ENCODE measurements at places on chromosomes 2 and 18. TPM values are rescaled to one million over a fixed set of nuclear protein-coding genes. Genes with fewer than 3 reads are reported as not detected.

DNA sequence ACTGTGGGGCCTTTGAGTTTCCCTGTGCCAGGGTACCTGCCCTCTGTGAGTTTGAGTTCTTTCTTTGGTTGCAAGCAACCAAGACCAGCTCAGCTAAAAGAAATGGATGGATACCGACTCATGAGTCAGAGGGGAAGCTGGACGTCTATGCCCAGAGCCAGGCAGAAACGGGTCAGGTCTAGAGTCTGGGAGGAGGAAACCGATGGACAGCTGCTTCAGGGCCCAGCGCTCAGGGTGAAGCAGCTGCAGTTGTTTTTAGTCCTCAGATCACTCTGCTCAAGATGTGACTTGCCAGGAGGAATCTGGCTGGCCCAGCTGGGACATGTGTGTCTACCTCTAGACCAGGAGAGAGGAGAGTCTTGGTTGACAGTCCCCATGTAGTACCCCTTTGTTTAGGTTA, 10.1 kb upstream of the TYMS start:
- no peak for DNase-seq

DNA sequence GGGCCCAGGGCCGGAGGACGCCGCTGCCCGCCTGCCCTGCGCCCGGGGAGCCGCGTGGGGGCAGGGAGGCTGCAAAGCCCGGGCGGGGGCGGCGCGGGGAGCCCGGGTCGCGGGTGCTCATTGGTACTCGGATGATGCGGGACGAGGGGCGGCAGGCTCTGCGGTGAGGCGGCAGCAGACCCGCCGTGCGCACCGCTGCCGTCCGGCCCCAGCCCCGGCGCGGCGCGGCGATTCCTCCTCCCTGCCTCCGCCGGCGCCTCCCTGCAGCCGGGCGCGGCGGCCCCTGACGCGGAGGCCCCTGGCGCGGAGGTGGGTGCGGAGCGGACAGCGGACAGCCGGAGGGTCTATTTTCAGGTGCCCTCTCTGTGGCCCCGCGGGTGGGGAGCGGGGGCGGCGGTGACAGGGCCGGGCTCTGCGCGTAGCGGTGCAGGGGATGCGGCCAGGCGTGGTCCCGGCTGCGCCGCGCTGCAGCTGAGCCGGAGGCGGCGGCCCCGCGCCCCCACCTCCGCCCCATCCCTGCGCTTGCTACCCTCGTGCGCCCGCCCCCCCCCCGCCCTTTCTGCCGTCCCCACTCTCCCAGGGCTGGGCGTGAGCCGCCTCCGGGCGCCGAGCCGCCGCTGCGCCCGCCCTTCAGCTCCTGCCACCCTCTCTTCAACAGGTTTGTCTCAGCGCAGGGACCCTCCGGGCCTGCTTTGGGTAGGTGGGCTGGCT, 640 bp downstream of the SPTBN1 start:
- peak; percentile 7 for DNase-seq

GRCh38 chr2:128369602-128370467, 51.2 kb upstream of the HS6ST1 start:
- DNase-seq, result no peak

GRCh38 chr2:65518751-65519150, 86.4 kb upstream of the SPRED2 start:
- DNase-seq, result no peak

DNA sequence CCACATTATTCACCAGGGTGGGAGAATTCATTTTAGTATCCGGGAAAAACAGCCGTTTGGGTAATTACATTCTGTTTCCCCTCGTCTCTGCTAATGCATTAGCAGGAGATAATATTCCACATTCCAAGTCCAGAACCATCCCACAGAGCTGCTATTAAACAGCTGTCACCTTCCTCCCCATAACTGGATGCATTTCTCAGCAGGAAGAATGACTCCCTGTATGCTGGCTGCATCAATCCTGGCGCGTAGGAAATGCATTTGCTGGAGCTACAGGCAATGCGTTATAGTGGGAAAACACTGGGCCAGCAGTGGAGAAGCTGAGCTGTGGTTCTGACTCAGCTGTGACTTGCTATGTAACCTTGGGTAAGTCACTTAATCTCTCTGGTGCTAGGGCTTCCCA, 246.0 kb downstream of the CLIP4 start:
- DNase-seq, result no peak

DNA sequence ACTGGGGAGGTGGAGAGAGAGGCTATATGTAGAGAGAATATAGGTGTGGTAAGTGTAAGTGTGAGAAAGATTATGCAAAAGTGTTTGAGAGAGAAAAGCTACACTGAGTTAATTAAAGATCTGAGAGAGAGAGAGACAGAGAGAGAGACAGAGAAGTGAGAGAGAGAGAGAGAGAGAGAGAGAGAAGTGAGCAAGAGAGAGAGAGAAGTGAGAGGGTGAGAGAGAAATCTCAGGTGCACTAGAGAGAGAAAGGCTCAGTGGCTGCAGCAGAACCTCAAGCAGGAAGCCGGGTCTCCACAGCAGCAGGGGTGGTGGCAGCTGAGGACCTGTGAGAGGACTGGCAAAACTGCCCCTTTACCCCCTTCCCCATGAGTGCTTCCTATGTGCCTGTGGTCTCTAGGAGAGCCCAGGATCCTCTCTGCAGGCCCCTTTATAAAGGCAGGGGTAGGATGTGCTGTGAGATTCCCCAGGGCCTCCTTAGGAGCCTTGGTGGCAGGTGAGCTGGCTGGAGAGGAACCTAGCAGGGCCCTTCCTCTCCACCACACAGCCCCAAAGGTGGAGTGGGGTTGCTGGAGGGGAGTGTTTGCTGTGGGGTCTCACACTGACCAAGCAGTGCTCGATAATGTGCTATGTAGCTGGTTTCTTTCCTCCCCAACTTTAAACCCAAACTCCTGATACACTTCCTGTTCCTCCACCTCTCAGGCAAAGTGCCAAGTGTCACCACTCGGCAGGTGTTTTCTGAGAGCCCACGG, 52.6 kb downstream of the SLC4A5 start:
- DNase-seq, result peak; percentile 48

- no peak for DNase-seq
Measured at GRCh38 chr2:140597836-140598235, 1533.0 kb downstream of the LRP1B start.

GRCh38 chr18:75691483-75691882, 264.0 kb upstream of the SMIM21 start:
- DNase-seq, result no peak

DNA sequence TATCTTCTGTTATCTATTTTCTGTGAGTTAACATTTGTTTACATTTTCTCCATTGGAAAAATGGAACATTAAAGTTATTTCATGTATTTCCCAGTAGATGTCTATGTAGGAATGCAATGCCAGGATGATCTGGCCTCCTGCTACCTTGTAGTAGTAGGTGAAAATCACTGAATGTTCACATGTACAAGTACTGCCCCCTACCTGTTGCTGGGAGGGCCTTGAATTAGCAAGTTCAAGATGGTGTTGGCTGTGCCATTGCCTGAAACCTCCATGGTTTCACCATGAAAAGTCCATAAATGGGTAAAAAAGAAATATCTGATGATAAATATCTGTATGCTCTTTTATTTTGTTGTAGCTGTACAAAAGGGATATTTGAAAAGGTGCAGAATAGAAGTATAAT, 30.7 kb downstream of the XRCC5 start:
- peak; percentile 31 for DNase-seq

GRCh38 chr2:190182071-190182524, 119.6 kb upstream of the MSTN start:
- no peak for DNase-seq

DNA sequence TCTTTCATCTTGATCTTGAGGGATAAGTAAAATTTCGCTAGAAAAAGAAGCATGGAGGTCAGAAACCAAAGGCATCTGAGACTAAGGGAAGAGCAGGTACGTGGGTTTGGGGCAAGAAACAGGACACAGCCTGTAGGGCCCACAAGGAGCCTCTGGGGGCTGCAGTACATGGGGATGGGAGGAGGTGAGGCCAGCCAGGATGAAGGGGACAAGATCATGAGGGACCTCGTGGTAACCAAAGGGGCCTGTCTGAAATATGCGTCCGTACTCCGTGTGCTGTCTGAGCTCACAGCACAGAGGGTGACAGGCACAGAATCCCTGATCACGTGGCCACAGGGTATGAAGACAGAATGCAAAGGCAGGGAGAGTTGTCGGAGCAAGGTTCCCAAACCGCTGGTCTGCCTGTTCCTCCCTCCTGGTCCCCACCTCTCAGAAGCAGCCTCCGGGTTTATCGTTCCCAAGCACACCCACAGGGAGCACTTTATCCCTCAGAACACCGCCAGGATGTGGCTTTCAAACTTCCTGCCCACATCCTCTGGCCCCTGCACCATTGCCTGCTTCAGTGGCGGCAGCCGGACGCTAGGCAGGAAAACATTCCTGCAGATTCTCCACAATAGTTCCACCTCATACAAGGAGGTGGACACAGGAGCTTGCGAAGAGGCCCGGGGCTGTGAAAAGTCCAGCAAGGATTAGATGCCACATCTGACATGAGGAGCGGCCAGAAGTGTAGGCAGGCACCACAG, 12.0 kb downstream of the TMEM163 start:
- DNase-seq, result no peak

- no peak for DNase-seq
Measured at GRCh38 chr18:57273194-57273593, 79.2 kb upstream of the ST8SIA3 start.

DNA sequence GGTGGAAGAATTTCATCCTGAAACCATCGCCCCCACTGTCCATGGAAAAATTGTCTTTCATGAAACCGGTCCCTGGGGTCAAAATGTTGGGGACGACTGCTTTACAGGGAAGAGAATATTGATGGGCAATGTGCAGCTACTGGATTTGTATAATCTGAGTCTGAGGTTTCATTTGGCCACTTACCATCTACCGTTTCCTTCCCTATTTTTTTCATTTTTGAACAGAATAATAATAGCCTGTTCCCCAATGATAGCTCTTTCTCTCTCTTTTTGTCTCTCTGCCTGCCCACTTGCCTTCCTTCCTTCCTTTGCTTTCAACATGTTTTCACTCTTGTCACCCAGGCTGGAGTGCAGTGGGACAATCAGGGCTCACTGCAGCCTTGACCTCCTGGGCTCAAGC, 78.3 kb upstream of the TLK1 start:
- no peak for DNase-seq

DNA sequence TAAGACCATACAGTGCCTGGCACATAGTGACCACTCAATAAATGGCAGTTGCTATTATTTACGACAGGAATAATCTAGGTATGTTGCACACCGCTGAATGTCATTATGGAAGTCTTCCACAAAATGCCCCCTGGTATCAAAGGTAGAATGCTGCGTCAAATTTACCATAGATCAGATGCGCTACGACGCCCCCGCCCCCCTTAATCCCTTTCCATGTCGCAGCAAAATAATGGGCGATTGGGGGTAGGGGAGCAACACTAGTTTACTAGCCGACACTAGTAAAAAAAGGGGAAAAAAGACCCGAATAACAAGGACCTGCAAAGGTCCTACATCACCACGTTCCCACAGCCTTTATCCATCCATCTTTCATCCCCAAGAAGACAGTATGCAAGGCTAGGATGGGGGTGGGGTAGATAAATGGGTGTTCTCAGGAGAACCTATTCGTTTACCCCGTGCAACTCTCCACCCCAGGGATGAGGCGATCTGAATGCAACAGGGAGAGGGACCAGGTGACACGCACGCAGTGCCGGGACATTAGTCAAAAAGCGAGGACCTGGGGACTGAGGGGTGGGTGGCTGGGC, 455 bp downstream of the PREPL start:
- DNase-seq, result no peak

DNA sequence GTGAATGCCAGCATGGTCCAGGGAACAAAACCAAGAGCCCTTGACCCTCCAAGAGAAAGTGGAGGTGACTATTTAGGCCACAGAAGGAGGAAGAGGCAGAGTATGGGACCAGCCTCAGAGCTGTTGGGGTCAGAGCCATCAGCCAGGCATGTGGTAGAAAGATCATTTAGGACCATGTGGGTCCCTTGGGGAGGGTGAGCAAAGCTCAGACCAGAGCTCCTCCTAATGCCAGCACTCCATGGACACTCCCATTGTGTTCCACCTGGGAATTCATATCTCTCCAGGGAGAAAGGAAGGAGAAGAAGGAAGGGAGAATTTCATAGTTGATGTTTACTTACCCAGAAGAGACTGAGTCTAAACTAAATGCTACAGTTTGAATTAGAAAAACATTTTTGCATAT, 73.2 kb downstream of the CYBRD1 start:
- no peak for DNase-seq

- DNase-seq, result no peak
Measured at GRCh38 chr18:13112982-13113381, 105.6 kb upstream of the LDLRAD4 start.

- no peak for DNase-seq
Measured at GRCh38 chr18:8945514-8945913, 157.0 kb upstream of the NDUFV2 start.

- DNase-seq, result no peak
Measured at GRCh38 chr2:97936199-97936598, 59.5 kb downstream of the TMEM131 start.

DNA sequence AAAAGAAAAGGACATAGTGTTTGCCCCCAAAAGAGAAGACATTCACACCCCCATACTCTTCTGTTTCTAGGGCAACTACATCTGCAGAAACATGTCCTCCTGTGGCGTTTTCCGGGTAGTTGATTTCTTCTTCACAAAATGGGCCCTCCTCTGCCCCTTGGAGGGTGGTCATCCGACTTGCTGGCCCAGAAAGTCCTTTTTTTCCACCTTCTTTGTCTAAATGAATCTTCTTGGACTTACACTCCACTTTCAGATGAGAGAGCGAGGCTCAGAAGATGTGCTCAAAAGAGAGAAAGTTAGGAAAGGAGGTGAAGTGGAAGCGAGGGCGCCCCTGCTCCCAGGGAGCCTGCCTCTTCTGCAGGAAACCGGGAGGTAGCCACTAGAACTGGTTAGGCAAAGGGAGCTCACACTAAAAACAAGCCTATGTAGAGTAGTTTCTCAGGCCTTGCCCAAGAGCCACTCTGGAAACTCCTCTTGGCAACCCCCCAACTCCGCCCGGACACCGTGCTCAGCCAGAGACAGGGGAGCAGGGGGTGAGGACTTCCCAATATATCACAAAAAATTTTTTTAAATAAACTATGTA, 10.2 kb upstream of the SIX3 start:
- DNase-seq, result no peak

The AKAIN1 gene
- not detected for total RNA-seq

The CLEC4F gene
- total RNA-seq, result not detected

The RFTN2 gene
- total RNA-seq, result not detected

The COLEC12 gene
- not detected for total RNA-seq

The APLF gene
- total RNA-seq, result 4.2 TPM

The ALLC gene
- not detected for total RNA-seq

The SYT4 gene
- not detected for total RNA-seq
